ENCODE measurements at places on chromosomes 6 and 20.

GRCh38 chr6:69162811-69163210, 527.7 kb downstream of the ADGRB3 start:
- no peak for DNase-seq

DNA sequence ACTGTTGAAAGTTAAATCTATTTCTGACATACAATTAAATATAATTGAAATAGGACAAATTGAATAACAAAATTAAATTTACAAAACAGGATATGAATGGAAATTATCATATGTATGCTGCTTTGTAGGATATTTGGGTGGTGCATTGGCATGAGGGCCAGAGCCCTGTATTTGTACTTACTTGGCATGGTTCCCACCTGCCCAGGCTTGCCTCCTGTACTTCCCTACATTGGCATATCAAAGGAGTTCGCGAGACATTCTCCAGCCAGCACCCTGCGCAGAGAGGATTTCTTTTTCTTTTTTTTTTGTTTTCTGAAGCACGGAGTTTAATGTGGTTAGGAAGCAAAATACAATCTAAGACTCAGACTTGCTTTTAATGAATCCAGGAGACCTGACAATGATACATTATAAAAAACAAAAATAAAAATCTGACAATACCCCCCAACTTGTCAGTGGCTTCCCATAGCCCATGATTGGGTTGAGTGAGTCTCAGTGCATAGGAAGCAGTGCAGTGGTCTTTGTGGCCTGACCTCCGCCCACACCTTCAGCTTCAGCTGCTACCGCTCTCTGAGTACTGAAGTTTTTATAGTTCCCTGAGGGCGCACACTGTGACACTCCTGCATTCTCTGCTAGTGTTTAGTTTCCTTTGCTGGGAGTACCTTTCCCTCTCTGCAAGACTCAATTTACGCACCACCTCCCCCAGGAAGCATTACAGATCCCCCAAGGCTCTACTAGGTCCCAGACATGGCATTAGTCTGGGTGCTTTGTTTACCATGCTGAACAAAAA, 440.8 kb downstream of the UTRN start:
- DNase-seq = peak; percentile 31

DNA sequence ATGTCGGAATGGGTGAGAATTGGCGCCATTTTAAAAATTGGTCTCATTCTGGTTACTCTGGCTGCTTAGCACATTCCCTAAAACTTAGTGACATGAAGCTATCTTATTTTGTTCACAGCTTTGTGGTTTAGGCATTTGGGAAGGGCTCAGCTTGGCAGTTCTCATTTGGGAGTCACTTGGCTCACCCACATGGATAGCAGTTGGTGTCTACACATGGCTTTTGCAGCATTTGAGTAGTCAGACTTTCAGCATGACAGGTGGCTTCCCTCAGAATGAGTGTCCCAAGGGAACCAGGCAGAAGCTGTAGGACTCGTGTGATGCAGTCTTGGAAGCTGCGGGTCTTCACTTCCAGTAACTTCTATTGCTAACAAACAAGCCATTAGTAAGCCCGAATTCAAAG, 64.6 kb downstream of the UST start:
- no peak for DNase-seq

GRCh38 chr6:113539623-113540022, 317.5 kb upstream of the MARCKS start:
- DNase-seq = no peak

DNA sequence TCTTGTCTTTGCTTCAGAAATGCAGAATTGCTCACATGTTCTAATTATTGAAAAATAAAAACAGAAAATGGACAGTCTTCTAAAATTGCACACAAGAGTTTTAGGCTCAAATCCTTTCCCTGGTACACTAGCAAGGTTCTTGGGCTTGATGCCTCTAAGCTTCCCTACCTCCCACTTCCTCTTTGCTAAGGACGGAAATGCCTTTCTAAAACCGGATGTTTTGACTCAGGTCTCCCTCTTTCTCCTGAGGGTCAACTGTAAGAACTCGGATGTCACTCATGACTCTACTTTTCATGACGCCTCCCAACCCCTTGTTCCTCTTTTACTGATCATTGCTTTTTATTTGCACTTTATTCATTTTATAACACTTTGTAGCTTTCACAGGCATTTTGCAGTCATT, 613.5 kb downstream of the C6orf118 start:
- no peak for DNase-seq

DNA sequence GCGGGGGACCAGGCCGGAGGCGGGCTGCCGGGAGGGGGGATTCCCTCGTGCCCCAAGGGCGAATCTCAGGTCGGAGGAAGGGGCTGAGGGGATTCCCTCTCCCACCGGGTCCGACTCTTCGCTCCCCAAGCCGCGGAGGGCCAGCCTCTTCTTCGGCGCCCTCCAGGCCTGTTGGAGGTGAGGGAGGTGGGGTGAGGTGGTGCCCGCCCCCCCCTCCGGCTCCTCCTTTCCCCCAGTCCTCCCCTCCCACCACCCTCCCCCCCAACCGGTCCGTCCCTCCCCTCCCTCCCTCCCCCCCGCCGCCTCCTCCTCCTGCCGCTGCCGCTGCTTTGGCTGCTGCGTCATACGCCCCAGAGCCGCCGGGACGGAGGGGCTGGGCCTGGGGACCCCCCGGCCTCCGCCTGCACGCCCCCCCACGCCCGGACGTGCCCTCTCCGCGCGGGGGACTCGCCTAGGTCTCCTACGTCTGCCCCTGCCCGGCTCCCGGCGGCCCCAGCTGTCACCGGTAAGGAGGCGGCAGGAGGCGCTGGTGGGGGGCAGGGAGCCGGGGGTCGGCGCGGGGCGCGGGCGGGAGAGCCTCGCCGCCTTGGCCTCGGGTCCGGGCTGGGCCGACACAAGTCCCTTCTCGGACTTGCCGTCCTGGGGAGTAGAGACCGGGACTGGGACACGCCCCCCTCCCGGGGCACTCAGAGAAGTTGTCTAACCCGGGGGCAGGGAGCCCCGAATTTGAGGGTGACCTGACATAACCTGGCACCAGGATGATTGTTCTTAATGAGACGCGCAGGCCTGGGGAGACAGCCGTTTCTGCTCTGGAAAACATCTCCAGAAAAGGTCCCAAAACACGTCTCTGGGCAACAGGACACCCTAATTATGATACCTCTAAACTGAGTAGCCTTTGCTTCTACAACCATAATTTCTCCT, at the start of gene PHF1:
TSS of gene PHF1 (plus strand) at position 304 of the 921 bp plus-strand sequence. CDS start 1,250 bp downstream, outside the sequence.
- DNase-seq = peak; percentile 84

- DNase-seq = no peak
Observed at GRCh38 chr20:20765696-20766365, 53.4 kb upstream of the RALGAPA2 start.

- no peak for DNase-seq
Observed at GRCh38 chr20:44765091-44765490, 19.4 kb downstream of the KCNK15 start.

- no peak for DNase-seq
Observed at GRCh38 chr6:153816366-153816765, 222.7 kb upstream of the OPRM1 start.

Measured in ELR (cell line).